ENCODE measurements at places on chromosomes 3 and 15.

- DNase-seq: peak; percentile 40
Observed at GRCh38 chr3:113166719-113167492, 44.5 kb upstream of the BOC start.

DNA sequence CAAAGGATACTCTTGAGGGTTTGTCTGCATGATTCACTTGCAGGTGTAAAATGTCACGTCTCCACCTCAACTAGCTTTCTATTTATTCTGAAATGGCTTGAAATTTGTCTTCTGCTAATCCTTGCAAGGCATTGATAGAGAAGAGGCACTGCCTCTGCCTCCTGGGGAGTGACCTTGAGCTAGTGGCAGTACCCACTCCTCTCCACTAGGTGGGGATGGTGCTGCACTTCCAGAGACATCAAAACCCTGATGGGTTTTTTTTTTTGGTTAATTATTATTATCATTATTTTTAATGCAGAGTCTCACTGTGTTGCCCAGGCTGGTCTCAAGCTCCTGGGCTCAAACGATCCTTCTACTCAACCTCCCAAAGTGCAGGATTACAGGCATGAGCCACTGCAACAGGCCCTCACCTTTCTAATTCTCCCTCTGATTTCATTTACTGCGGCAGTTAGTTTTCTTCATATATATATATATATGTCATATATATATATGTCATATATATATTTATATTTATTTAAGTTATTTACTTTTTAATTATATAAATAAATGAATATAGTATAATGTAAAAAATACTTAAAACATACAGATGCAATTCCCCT, 117.6 kb upstream of the EIF1B start:
- DNase-seq: peak; percentile 75

GRCh38 chr3:107962946-107963345, 127.9 kb downstream of the CD47 start:
- DNase-seq: no peak

- DNase-seq: no peak
Observed at GRCh38 chr3:195015021-195015420, 255.9 kb downstream of the XXYLT1 start.

- no peak for DNase-seq
Observed at GRCh38 chr3:186986816-186987215, 56.5 kb downstream of the ST6GAL1 start.

DNA sequence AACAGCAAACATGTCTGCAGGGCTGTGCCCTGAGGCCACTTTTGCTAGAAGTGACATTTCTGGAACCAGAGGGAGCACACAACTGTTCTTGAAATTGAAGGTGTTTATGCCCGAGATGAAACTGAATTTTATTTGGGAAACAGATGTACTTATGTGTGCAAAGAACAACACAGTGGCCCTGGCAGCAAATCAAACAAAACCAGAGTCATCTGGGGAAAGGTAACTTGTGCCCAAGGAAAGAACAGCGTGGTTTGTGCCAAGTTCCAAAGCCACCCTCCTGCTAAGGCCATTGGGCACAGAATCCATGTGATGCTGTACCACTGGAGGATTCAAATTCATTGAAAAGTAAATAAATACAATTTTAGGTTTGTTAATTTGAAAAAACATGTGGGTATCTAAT, 31.2 kb upstream of the RARRES1 start:
- no peak for DNase-seq

DNA sequence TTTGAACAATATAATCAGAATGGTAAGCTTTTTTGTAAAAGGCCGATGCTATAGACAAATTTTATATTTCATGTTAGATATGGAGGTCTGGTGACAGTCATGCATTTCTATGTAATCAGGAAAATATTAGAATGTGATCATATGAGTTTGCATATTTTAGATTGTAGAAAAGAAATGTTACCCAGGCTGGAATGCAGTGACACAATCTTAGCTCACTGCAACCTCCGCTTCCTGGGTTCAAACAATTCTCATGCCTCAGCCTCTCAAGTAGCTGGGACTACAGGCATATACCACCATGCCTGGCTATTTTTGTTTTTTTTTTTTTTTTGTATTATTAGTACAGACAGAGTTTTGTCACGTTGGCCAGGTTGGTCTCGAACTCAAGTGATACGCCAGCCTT, 152.0 kb downstream of the LMLN start:
- no peak for DNase-seq

DNA sequence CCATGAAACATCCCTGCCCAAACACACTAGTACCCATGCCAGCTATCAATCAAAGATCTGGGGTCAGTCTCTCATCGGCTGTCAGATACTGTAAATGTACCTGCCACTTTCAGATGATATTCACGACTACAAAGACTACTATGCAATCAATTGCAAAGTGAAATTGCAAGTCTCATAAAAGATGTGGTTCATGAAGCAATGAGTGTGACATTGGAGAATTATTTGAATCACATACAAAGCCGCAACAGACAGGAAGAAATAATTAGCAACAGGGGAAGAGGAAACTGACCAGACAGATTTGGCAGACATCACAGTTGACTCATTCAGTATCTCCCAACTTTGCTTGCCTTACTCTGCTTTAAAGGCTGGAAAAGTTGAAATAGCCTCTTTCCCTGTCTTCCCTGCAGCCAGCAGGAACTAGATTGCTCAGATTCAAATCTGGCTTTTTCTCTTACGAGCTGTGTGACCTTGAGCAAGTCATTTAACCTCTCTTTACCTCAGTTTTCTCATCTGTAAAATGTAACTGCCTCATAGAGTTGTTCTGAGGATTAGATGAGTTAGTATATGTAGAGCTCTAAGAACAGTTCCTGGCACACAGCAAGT, 95.7 kb upstream of the C3orf80 start:
- no peak for DNase-seq

GRCh38 chr15:68228143-68228970, 1.2 kb downstream of the CLN6 start:
- no peak for DNase-seq

GRCh38 chr3:13346481-13347389, 73.4 kb downstream of the NUP210 start:
- no peak for DNase-seq

DNA sequence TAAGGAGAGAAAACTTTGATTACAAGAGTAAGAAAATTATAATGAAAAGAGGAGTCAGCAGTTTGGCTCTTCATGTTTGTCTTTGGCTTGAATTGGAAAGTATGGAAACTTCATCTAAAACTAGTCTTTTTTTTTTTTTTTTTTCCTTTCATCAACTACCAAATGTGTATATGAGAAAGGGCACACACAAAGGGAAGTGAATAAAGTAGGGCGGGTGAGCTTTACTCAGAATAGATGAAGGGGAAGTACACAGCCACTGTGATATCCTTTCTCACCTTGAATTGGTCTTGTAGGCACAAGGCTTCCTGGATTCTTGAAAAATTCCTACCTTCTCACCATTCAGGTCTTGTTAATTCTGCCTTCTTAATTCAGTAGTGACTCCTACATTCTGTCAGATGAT, 652.3 kb upstream of the KCNMB2 start:
- DNase-seq: no peak

DNA sequence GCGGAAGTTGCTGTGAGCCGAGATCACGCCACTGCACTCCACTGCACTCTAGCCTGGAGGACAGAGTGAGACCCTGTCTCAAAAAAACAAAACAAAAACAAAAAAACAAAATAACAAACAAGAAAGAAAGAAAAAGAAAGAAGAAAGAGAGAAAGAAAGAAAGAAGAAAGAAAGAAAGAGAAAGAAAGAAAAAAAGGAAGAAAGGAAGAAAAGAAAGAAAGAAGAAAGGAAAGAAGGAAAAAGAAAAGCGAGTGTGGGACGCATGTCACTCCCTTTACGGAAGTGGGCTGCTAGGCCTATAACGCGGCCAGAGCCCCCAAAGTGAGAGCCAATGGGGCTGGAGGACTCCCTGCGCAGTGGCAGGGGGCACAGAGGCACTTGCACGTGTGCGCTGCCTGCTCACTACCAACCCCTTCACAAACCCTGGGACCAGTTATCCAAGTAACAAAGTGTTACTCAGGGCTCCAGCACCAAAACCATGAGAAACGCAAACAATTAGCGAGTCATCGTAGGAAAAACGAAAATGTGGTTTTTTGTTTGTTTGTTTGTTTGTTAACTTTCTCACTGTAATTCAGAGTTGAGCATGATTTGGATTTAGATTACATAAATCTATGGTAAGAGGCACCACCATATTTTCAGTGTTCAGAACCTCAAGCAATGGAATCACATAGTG, 40.8 kb upstream of the ATP1B3 start:
- DNase-seq: no peak

DNA sequence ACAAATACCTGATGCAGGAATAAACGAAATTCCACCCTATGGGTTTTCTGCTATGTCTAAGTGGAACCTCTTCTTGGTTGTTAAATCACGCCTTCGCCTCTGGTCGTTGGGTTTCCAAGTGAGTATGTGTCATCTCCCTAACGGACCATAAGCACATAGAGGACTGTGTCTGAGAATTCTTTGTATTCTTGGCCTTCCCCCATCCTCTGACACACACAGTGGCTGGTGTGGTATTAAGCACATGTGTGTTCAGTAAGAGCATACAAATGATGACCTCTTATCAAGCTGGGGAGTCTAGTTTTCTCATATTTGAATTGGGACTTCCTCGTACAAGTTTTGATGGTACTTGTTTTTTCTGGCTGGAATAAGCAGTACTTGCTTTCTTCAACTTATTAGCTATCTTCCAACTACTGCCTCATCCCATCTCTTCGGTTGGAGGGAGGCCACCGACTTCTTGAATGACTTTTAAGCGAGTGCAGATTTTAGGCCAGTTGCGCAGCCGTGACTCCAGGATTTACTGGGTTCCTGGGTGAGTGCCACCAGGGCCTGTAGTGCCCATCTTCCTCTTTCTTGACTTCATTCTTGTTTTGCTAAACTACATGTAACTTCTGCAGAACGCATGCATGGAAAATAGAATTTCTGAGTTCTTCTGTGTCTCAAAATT, 240.2 kb downstream of the ADAMTS17 start:
- DNase-seq: no peak

GRCh38 chr3:186287711-186288110, 74.3 kb downstream of the DGKG start:
- no peak for DNase-seq

DNA sequence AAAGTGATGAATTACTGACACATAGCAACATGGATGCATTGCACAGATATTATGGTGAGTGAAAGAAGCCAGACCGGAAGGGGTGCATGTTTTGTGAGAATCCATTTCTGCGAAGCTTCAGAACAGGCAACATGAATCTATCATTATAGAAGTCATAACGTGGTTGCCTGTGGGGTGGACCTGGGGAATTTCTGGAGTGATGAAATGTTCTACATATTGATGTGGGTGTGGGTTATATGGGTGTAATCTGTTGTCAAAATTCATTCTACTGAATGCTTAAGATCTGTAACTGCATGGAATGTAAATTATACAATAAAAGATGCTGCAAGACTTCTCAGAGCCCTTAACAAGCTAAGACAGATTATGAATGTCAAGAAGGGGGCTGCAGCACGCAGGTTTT, 25.2 kb upstream of the TSPAN3 start:
- DNase-seq: no peak
